Suppressor macrophage treated with lipopolysaccharide for 1 hour (primary cell): ENCODE measurements at places on chromosomes 12 and 14.

- DNase-seq, result no peak
Measured at GRCh38 chr12:93944911-93945310, 203.5 kb upstream of the PLXNC1 start.

DNA sequence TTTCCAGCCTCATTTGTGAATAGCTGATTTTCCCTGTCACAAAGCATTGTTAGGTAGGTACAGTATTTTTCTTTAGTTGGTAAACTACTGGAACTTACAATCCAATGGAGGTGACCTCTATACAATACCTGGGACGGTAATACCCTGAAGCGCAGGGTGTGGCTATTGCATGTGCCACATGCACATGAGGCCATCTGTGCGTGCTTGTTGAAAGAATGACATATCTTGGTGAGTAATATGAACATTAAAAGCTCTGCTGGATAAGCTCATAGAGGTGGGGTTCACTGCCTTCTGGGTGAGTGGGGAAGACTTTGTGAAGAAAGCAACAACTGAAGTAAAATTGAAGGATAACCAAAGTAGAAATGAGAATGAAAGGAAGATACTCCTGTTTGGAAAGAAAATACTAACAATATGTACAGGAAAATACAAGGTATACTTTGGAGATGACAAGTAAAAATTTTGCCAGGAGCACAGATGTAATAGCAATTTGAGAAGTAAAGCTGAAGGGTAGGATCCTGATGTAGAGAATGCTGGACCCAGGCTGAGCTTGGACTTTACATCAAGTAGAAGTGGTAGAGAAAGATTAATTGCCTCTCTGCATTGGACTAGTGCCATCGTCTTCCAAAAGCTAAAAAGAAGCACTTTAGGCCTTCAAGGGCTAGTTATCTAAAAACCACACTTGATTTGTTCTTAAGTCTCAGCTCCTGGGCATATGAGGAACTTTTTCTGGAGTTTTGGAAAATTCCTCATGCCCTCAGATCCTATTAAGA is 97.1 kb downstream of the SLC38A6 start:
- DNase-seq, result no peak

DNA sequence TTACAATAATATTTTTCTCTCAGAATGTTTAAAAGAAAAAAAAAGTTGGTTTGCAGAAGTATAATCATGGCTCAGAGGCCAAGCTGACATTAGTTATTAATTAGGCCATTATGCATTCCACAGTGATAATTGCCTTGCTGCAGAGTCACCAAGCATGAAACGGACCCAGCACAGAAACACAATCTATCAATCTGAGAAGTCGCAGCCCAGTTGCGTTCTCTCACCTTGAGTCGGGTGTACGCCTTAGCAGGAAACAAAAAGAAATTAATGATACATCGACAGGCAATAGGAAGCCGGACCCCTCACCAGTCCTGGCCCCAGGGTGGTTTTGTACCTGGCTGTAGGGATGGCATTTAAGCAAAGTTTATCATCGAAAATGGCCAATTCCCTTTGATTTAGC is 129.7 kb downstream of the PHETA1 start:
- no peak for DNase-seq

DNA sequence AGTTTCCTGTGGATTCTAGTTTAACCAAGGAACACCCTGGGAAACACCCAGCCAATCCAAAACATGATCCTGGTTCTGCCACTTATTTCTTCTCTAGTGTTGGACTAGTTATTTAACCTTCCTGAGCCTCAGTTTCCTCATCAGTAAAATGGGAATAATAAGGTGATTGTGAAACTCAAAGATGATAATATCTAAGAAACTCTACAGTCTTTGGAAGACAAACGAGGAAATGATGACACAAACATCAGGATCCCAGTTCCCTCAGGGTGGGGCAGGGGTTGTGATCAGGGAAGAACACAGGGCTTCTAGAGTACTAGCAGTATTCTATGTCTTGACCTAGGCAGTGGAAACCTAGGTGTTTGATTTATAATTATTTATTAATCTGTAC is 18.1 kb upstream of the TMEM106C start:
- no peak for DNase-seq

DNA sequence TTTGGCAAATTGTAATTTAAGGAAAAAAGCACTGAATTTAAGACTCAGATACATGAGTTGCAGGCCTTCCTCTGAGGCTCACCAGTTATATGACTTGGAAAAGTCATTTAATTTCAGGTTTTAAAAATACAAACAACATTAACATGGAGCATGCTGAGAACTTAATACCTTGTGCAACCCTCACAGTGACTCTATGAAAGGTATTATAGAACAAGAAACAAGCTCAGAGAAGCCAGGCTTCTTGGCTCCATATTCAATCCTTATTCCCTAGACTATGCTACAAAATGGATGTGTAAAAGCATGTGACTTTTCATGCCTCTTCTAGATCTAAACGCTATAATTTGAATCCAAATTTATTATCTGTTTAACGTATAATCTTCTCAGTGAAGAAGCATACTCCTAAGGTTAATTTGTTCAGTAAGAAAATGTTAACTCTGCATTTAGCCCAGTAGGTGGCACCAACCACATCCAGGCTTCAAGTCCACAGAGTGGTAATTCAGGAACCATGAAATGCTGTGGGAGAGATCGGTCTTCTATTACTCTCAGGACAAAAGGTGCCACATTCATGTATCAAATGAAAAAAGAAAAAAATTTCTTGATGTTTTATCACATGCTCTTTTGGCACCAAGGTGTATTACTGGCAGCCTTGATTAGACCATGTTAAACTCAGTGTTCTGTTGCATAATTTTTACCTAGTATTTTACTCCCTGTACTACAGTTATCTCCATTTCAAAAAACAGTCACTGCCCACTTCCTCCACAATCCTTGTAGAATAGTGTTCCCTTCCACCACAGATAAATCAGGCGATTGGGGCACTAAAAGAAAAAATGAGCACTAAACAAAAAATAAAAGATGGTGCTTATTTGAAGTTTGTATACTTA is 9.3 kb downstream of the CCDC196 start:
- DNase-seq, result peak; percentile 79

- no peak for DNase-seq
Measured at GRCh38 chr14:101379842-101380241, 181.5 kb upstream of the DIO3 start.

- DNase-seq, result no peak
Measured at GRCh38 chr12:57216921-57217879, 606 bp downstream of the NXPH4 start.

- no peak for DNase-seq
Measured at GRCh38 chr12:5013266-5013730, 30.4 kb upstream of the KCNA5 start.

DNA sequence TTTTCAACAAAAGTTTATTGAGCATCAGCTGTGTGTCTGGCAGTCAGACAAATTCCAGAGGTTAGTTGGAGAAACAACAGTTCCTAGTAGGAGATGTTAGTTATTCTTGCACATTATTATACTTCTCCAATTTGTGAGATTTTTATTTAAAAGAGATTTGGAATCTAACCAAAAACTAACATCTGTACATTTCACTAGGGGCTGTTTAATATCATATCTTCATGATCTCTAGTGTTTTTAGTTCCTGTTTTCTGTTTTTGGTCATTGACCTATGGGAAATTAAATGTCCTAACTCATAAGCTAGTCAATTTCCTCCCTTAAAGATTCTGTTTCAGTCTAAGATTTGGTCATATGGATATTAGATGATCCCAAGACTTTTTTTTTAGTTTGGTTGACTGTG is 34.1 kb upstream of the KLHDC2 start:
- no peak for DNase-seq

- DNase-seq, result peak; percentile 64
Measured at GRCh38 chr14:32588448-32589320, 259.6 kb downstream of the AKAP6 start.

- peak; percentile 20 for DNase-seq
Measured at GRCh38 chr14:95395098-95395737, 75.5 kb upstream of the CLMN start.

DNA sequence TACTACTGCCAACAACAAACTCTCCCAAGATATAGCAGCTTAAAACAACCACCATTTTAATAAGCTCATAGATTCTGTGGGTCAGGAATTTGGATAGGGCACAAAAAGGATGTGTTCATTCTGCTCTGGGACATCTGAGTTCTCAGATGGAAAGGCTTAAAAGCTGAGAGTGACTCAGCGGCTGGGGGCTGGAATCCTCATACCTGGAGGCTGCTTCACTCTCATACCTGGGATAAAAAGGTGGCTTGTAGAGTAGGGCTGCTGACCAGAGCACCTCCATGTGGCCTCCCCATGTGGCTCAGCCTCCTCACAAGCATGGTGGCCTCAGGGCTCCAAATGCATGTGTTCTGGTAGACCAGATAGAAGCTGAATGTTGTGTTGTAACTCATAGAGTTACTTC is 20.2 kb upstream of the PELI2 start:
- DNase-seq, result no peak

- DNase-seq, result no peak
Measured at GRCh38 chr12:30953951-30954751, 27.6 kb downstream of the TSPAN11 start.

GRCh38 chr12:6090803-6091202 is 33.7 kb downstream of the VWF start:
- DNase-seq, result no peak

- no peak for DNase-seq
Measured at GRCh38 chr12:80580254-80580653, 127.2 kb upstream of the MYF6 start.

DNA sequence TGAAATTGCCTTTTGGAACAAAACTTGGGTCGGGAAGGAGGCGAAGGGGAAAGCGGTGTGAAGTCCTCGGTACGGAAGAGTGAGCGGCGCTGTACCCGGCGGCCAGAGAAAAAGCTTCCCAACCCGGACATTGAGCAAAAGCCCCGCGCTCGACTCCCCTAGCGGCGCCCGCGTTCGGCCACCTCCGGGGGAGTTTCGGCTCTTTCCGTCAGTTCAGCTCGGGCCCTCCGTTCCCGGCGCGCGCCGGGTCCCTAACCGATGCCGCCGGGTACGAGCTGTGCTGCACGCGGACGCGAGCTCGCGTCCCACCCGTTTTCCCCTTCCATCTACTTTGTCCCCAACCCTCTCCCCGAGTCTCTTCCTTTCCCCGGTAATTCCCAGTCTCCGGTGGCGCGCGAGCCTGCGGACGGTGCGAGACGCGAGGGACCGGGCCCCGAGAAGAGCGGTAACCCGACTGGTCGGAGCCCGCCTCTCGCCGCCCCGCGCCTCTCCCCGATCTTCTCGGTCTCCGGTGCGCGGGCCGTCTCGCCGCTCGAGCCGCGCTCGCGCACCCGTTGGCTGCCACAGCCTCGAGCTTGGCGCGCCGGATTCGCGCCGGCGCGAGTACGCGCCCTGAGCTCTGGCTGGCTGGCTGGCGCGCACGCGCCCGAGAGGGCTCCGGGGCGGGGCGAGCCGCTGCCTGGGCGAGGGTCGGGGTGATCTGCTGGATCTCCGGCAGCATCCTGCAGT is 446 bp upstream of the SPATS2 start:
- DNase-seq, result peak; percentile 92

GRCh38 chr12:52280319-52280795 is 5.9 kb downstream of the KRT86 start:
- peak; percentile 89 for DNase-seq

DNA sequence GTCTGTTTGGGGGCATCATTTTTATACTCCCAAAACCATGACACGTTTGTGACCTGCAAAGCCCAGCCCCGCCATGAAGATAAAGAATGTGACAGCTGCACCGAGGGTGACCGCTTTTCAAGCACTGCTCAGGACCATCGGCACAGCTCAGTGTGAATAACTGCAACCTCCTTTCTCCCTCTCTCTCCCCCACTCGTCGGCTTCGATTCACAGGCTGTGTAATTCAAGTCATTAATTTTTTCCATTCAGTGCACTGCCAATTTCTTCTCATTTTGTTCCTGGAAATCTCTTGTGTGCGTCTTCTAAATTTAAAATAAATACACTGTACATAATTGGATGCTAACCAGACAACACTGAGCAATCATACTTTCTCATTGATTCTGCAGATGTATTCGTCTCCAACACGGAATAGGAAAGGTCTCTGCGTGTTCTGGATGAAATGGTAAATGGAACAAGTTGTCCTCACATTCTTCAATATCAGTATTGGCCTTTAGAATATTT is 260.8 kb downstream of the TTC8 start:
- no peak for DNase-seq

DNA sequence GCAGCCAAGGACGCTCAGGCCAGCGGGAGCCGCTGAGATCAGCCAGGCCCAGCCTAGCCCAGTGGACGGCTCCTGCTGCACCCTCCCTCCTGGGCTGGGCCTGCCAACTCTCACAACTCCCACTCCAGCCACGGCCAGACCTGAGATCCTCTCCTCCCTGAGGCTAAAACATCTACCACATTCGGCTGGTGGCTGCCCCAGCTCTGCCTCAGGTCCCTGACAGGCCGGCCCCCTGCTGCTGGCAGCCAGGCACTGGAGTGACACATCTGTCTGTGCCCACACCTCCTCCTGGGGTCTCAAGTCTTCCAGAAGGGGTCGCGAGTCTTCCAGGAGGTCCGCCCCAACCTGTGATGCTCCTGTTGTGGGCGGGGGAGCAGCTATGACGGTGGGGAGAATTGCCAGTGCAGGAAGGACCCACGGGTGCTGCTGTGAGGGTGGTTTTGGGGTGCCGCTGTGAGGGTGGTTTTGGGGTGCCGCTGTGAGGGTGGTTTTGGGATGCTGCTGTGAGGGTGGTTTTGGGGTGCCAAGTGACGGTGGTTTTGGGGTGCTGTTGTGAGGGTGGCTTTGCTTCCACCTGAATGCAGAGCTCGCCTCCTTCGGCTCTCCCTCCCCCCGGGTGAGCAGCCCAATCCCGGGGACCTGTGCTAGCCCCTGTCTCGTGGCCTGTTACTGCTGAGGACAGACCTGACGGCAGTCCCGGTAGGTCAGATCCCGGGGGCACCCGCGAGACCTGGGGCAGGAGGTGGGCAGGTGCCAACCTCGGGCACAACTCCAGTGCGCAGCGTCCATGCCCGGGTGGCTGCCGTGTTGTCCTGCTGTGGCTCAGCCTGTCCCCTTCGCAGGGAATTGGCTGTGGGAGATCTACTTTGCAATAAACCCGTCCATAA is 27.5 kb upstream of the C14orf180 start:
- DNase-seq, result no peak

GRCh38 chr14:105204931-105205672 is 24.0 kb upstream of the NUDT14 start:
- DNase-seq, result no peak
